ENCODE measurements at places on chromosomes 1 and 21.
A peak's percentile ranks its signal among the peaks of the same experiment; 100 is the strongest.

GRCh38 chr1:6985549-6986276, 200.5 kb downstream of the CAMTA1 start:
- no peak for DNase-seq

- DNase-seq = no peak
Observed at GRCh38 chr1:16207318-16208269, 4.9 kb downstream of the ARHGEF19 start.

DNA sequence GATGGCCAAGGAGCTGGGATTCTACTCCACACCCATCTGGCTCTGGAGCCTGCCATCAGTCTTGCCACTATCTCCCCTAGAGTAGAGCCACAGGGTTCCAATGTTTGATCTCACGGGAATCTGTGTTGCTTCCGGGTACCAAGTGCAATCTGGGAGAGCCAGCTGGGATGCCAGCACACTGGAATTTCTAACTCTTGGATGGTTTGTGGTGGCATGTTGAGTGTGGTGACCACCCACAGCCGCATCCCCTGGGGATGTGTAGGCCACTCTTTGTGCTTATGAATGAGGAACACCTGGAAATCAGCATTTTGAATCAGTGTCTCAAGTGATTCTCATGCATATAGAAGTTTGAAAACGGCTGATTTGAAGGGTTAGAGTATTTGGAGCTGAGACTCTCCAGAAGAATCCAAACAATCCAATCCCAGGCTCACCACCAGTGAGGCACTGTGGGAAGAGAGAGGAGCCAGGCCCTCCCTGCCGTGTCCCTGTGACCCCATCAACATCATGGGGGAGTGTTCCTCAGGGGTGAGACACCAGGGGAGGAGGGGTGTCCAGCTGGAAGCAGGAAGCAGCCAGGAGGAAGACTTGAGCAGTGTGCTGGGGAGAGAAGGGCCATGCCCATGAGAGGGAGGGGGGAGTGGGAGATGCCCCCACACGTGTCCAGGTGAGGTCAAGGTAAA, 13.4 kb downstream of the FBLIM1 start:
- DNase-seq = no peak

DNA sequence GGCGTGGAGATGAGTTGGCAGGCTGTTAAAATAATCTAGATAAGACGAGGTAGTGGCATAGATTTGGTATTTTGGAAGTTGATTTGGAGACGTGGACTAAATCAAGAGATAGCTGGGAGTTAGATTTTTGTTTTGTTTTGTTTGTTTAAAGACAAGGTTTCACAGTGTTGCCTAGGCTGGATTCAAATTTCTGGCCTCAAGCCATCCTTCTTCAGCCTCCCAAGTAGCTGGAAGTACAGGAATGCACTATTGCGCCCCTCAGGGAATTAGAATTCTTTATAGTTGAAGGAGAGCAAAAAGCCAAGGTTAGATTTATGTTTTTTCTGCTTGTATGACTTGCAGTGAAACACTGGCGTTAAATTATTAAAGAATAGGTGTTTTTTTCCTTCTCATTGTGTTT, 22.3 kb upstream of the SNRPE start:
- DNase-seq = no peak

GRCh38 chr1:169044296-169044695, 62.2 kb upstream of the ATP1B1 start:
- peak; percentile 41 for DNase-seq

GRCh38 chr1:20158358-20159070, 19.4 kb downstream of the PLA2G2F start:
- DNase-seq = no peak

DNA sequence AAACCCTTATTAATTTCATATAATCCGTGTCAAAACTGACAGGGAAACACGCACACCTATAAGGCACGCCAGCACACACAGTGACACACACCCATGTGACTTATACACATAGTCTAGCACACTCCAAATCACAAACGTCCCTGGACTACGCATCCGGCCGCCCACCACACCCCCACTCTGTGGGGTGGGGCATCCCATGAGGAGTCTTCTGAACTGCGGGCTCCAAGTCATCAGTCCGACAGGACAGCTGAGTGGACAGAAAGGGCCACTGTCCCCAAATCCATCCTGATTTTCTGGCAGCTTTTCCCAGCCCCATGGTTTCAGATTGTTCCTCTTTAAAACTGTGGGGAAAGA, 829 bp downstream of the PEA15 start:
- DNase-seq = peak; percentile 19

DNA sequence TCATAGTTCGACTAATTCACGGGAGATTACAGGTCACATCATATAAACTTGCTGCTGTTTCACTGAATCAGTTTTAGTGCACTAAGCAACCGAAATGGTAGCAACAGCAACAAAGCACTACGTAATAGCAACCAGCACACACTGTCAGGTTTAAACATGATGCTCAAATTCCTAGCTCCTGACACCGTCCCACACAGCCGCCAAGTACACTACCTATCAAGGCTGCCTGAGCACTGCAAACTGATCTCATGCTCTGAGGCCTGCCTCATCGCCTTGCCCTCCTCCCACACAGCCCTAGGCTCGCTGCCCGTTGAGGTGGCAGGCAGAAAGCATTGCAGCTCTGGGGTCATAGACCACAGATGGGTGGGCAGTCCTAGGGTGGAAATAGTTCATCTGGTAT, 12.4 kb downstream of the LAMC2 start:
- no peak for DNase-seq

- DNase-seq = no peak
Observed at GRCh38 chr1:87812871-87813577, 484.3 kb downstream of the LMO4 start.

Data from immature natural killer cell (primary cell).